ENCODE measurements at places on chromosomes 6 and 20. TPM values are rescaled to one million over a fixed set of nuclear protein-coding genes. Genes with fewer than 3 reads are reported as not detected.

The RCAN2 gene
- 1.8 TPM for total RNA-seq

The BPIFB1 gene
- not detected for total RNA-seq

The OVOL2 gene
- total RNA-seq: 0.17 TPM

The CGAS gene
- 21.9 TPM for total RNA-seq

The SYS1 gene
- 84.9 TPM for total RNA-seq

The CPNE5 gene
- total RNA-seq: not detected

The SRMS gene
- not detected for total RNA-seq

The DYNLT2 gene
- total RNA-seq: 0.54 TPM

The PTK7 gene
- 45.4 TPM for total RNA-seq

The DEFB124 gene
- not detected for total RNA-seq

The CBFA2T2 gene
- 51.9 TPM for total RNA-seq

The HLA-DMB gene
- total RNA-seq: 0.35 TPM

The ESR1 gene
- not detected for total RNA-seq

The SNAP25 gene
- total RNA-seq: 3.2 TPM

The CRIP3 gene
- not detected for total RNA-seq

The FOXA2 gene
- 2.3 TPM for total RNA-seq

The STMND1 gene
- not detected for total RNA-seq

The MYL9 gene
- not detected for total RNA-seq

The ANKRD6 gene
- 12.5 TPM for total RNA-seq

The KIAA1586 gene
- 28.4 TPM for total RNA-seq

The ZC2HC1B gene
- not detected for total RNA-seq

The DBNDD2 gene
- 21.5 TPM for total RNA-seq

The MOG gene
- total RNA-seq: not detected

The TFAP2C gene
- total RNA-seq: 7.6 TPM

The DCDC2 gene
- 5.4 TPM for total RNA-seq

The ASCC3 gene
- 22.6 TPM for total RNA-seq

The RIPPLY2 gene
- total RNA-seq: not detected

The ATP6V1G2 gene
- 0.64 TPM for total RNA-seq

The LPA gene
- total RNA-seq: not detected

The SLC24A3 gene
- total RNA-seq: not detected

The DACT2 gene
- not detected for total RNA-seq

The KIAA0408 gene
- total RNA-seq: not detected

The DEK gene
- total RNA-seq: 164 TPM

Data from Caki2 (cell line).